HT-29 (cell line): ENCODE measurements at places on chromosomes 12 and 14. TPM values are rescaled to one million over a fixed set of nuclear protein-coding genes. Genes with fewer than 3 reads are reported as not detected.
A peak's percentile ranks its signal among the peaks of the same experiment; 100 is the strongest.

- DNase-seq: no peak
These were observed 621.2 kb upstream of the FBXO33 start for GRCh38 chr14:40053416-40053815.

The CLEC1B gene
- not detected in 2 replicates for total RNA-seq

DNA sequence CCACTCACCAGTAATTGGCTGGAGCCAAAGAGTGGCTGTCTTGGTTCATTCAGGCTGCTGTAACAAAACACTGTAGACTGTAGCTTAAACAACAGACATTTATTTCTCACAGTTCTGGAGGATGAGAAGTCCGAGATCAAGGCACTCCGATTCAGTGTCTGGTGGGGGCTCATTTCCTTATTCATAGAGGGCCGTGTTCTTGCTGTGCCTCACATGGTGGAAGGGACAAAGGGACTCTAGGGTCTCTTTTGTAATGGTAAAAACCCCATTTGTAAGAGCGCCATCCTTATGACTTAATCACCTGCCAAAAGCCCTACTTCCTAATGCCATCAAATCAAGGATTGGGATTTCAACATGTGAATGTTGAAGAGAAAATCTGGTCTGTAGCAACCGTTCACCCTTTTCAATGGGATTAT, 34.7 kb upstream of the CDKN3 start:
- DNase-seq: no peak

The SLC10A1 gene
- total RNA-seq: not detected in 2 replicates

DNA sequence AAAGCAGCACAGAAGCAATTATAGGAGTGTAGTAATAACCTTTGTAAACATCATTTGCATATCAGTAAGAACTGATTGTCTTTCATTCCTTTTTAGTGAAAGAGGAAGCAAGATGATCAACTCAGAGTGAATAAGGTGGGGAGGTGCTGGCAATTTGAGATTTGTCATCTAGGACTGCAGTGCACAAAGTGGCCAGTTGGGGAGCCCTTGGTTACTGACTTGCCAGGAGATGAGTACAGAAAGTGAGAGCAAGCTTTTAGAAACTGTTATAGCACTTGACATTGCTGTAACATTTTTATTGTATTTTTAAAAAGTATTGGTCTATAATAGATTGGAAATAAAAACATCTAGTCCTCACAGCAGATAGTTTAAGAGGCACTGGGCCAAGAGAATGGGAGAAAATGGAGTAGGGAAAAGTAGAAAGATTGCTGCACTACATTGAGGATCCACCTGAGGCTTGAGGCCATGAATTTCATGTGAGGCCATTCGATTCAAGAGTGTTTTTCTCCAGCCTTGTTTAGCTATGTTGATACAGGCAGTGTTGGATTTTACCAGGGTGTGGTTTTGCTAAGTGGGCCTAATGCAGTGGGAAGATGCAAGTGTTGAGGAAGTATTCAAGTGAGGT, 98.2 kb downstream of the SNAPC1 start:
- peak; percentile 52 for DNase-seq

GRCh38 chr14:67409461-67409860, 2.5 kb downstream of the PLEK2 start:
- no peak for DNase-seq

GRCh38 chr12:98939350-98939749, 294.3 kb downstream of the APAF1 start:
- DNase-seq: peak; percentile 11

GRCh38 chr12:90280033-90280432, 571.4 kb upstream of the ATP2B1 start:
- DNase-seq: no peak
